Liver (tissue), 10 donors: ENCODE measurements at places on chromosomes 4 and X.

GRCh38 chr4:89727238-89727637 is 109.7 kb downstream of the SNCA start:
- H3K27ac ChIP-seq = no peak overlapping the region
- no peak overlapping the region for H3K4me3 ChIP-seq
- no peaks in the 10 kb centered on the region for H3K27me3 ChIP-seq
- H3K36me3 ChIP-seq = no peaks in the 10 kb centered on the region
- no peaks in the 10 kb centered on the region for H3K4me1 ChIP-seq

DNA sequence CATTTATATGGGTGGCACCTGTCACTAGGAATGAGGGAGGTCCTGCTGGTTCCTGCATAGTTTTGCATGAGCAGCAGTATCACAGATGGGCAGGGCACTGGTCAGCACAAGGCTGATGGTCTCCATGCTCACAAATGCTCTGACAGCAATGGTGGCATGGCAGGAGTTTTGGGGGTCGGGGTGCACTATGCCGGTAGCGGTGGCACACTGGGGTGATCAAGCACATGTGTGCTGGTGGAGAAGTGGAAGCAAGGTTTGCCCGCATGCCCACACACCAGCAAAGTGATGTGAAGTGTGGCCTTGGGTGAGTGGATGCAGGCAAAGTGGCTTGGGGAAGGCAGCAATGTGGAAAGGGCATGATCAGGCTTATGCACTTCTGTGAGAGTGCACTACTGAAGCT is 60.5 kb upstream of the MAGEE1 start:
- DNase-seq = no peak
- no peaks in the 10 kb centered on the region for H3K36me3 ChIP-seq
- no peak overlapping the region for H3K4me3 ChIP-seq
- H3K4me1 ChIP-seq = no peaks in the 10 kb centered on the region
- no peaks in the 10 kb centered on the region for H3K27me3 ChIP-seq
- no peak overlapping the region for H3K27ac ChIP-seq

- no peaks in the 10 kb centered on the region for H3K27me3 ChIP-seq
- H3K27ac ChIP-seq = no peak overlapping the region
- H3K36me3 ChIP-seq = no peaks in the 10 kb centered on the region
- no peaks in the 10 kb centered on the region for H3K4me1 ChIP-seq
- no peak for DNase-seq
Measured at GRCh38 chr4:105979506-105979905, 84.2 kb downstream of the NPNT start.

DNA sequence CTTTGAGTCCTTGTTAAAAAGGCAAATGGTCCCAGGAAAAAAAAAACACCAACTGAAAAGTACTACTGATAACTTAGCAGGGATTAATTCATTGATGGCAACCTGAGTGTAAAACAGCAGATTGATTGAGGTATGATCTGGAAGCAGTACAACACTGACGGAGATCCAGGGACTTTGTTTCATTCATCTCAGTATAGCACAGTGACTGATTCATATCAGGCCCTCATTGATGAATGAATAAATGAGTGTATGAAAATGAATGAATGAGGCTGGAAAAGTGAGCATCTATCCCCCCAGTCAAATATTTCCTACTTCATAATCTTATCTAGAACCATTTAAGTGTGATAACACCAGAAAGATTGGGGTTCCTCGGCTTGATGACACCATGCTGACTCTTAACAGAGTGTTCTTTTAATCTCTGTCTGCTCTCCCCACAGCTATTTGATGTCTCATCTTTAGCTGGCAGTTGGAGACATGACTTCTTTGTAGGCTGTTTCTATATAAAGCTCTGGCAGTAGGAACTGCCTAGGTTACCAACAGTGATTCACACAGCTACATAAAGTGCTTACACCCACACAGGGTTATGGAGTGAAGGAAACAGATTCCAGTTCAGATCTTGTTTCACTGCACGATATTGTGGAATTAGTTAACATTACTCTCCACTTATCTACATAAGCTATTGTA is 18.6 kb upstream of the RNF128 start:
- H3K27me3 ChIP-seq = no peaks in the 10 kb centered on the region
- no peak overlapping the region for H3K27ac ChIP-seq
- no peak for DNase-seq
- no peak overlapping the region for H3K4me3 ChIP-seq

DNA sequence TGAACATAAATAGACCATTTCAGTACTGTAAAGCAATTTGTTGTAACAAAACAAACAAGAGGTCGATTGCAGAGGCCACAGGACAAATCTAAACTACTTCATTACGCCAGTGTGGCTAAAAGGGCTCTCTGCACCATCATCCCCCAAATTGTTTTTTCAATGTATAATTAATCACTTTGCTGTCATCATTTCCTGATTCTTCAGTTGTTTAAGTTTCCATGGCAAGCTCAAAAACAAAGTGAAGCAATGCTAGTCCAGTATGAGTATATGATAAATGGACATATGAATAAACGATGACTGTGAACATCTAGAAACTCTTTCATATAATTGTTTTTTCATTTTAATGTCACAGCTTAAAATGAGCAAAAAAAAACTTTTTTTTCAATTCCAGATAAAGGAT is 235.4 kb upstream of the FGF13 start:
- H3K4me1 ChIP-seq = no peaks in the 10 kb centered on the region
- H3K27ac ChIP-seq = no peak overlapping the region
- H3K36me3 ChIP-seq = no peaks in the 10 kb centered on the region
- DNase-seq = no peak

DNA sequence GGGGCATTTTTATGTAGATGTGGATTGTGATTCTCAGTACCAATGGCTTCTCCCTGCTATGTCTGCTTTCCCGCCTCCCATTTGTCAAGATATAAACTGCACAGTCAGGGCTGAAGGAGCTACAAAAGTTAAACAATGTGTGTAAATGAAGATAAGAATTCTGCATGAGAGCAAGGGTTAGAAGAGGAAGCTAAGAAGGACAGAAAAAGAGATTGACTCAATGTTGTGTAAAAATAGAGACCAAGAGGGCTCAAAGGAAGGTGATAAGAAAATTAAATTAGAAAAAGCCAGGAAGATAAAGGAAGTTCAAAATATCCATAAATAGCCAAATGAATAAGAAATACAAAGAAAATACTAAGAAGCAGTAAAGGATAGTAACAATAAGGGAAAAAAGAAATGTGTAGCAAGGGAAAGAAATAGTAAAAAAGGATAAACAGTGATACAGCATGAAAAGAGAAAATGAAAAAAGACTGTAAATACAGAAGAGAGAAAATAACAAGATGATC is 82.5 kb downstream of the AMELX start:
- H3K36me3 ChIP-seq = no peaks in the 10 kb centered on the region
- no peak overlapping the region for H3K27ac ChIP-seq
- no peaks in the 10 kb centered on the region for H3K4me1 ChIP-seq
- DNase-seq = no peak
- no peak overlapping the region for H3K4me3 ChIP-seq

GRCh38 chrX:16836371-16836770 is 33.8 kb downstream of the RBBP7 start:
- H3K27ac ChIP-seq = no peak overlapping the region
- no peak overlapping the region for H3K4me3 ChIP-seq
- H3K27me3 ChIP-seq = no peaks in the 10 kb centered on the region
- H3K4me1 ChIP-seq = peaks cover 9% of the 10 kb centered on the region
- H3K36me3 ChIP-seq = peaks cover 18% of the 10 kb centered on the region

DNA sequence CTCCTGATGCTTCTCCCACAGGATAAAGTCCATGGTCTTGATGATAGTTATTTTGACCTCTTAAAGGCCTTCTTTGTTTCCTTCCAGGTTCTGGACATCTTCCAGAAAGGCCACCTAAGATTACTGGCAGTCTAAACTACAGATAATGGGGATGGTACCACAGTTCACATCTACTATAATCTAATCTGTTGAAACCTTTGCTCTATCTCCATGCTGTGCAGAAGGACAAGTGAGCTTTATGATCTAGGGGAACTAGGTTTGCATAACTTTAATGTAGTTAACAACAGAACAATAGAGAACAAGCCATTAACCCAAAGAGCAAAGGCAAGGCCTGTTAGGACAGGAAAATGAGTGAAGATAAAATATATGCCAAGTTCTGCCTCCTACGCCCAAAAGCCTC is 103.9 kb upstream of the KLHL13 start:
- no peak overlapping the region for H3K4me3 ChIP-seq
- peaks cover 2% of the 10 kb centered on the region for H3K4me1 ChIP-seq
- DNase-seq = no peak
- H3K36me3 ChIP-seq = no peaks in the 10 kb centered on the region
- no peaks in the 10 kb centered on the region for H3K27me3 ChIP-seq
- no peak overlapping the region for H3K27ac ChIP-seq

DNA sequence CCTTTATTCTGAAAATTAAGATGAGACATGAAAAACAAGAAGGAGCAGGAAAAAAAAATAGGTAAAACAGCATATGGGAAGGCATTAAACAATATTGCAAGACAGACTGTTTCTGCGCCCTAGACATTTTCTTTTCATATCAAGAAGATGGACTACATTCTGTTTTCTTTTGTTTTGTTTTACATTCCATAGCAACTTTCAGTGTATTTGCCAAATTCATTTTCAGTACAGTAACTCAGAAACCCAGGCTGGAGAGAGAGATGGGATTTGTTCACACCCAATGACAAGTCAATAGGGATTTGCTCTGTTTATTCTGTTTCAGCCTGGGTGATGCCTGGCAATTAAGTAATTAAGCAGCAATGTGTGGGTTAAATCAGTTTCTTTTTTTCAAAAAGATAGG is 892.8 kb upstream of the DIAPH2 start:
- H3K4me3 ChIP-seq = no peak overlapping the region
- DNase-seq = no peak
- no peaks in the 10 kb centered on the region for H3K4me1 ChIP-seq
- H3K27ac ChIP-seq = no peak overlapping the region
- no peaks in the 10 kb centered on the region for H3K36me3 ChIP-seq
- no peaks in the 10 kb centered on the region for H3K27me3 ChIP-seq

GRCh38 chr4:82614838-82615449 is 53.2 kb upstream of the TMEM150C start:
- no peaks in the 10 kb centered on the region for H3K4me1 ChIP-seq
- H3K36me3 ChIP-seq = no peaks in the 10 kb centered on the region
- no peak for DNase-seq
- H3K27ac ChIP-seq = no peak overlapping the region

DNA sequence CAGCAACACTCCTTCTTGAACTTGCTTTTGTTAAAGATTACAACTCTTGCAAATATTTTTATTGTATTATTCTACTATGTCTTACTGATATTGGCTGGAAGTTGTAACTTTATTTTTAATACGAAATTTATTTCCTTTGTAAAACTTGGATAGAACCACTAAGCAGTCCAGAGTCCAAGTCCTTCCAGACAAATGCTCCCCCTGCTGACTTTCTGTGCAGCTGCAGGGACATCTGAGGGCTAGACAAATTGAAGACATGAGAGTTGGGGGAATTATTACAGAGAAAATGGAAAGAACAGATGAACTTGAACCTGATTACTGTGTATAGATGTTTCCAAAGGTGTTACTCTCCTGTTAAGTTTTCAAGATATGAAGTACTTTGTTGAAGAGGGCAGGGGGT is 238.8 kb downstream of the GRIA3 start:
- no peak for DNase-seq
- H3K27ac ChIP-seq = no peak overlapping the region
- no peaks in the 10 kb centered on the region for H3K4me1 ChIP-seq

DNA sequence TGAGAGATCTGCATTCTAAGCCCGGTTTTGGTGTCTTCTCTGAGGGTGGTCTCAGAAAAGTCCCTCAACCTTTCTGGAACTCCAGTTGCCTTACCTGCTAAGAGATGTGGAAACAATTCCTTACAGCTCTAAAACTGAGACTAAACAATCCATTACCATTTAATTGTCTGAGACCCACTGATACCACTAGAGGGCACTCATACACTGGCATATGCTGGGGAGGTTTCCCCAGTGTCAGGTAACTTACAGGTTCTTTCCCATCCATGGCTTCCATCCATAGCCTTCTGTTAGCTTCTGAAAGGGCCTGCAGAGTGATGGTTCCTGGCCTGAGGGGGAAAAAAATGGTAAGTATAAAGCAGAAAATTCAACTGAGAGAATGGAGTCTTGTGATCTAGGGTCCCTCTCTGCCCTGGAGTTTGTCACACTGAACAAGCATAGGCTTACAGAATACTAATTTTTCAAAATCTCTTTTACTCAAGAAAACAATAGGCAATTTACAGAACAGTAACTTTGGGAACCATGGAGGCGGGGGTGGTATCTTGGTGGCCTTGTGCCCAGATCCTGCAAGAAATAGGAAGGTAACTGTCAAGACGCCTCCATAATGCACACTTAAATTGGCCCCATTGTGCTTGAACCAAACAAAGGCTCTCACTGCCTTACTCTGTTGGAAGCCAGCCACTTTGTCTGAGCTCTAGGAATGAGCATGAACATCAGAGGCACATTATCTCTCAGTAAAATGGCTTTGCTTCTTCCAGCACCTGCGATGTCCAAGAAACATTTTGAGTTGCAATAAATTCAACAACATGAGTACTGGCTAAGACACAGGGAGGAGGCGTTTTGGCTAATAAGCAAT is 236.1 kb downstream of the OPHN1 start:
- no peaks in the 10 kb centered on the region for H3K4me1 ChIP-seq
- H3K4me3 ChIP-seq = no peak overlapping the region
- no peaks in the 10 kb centered on the region for H3K36me3 ChIP-seq
- peak; percentile 31 for DNase-seq
- no peaks in the 10 kb centered on the region for H3K27me3 ChIP-seq

- no peak for DNase-seq
- no peaks in the 10 kb centered on the region for H3K27me3 ChIP-seq
- no peaks in the 10 kb centered on the region for H3K4me1 ChIP-seq
Measured at GRCh38 chr4:110787707-110788106, 164.8 kb upstream of the PITX2 start.

GRCh38 chr4:81881855-81882621 is 410.3 kb upstream of the RASGEF1B start:
- no peaks in the 10 kb centered on the region for H3K4me1 ChIP-seq
- H3K36me3 ChIP-seq = no peaks in the 10 kb centered on the region
- no peak overlapping the region for H3K27ac ChIP-seq
- H3K4me3 ChIP-seq = no peak overlapping the region

- H3K27ac ChIP-seq = no peak overlapping the region
- no peaks in the 10 kb centered on the region for H3K27me3 ChIP-seq
- no peak for DNase-seq
- H3K4me3 ChIP-seq = no peak overlapping the region
- no peaks in the 10 kb centered on the region for H3K36me3 ChIP-seq
Measured at GRCh38 chr4:145982791-145983190, 44.2 kb upstream of the ZNF827 start.

GRCh38 chr4:63906660-63907183 is 502.5 kb downstream of the TECRL start:
- H3K36me3 ChIP-seq = no peaks in the 10 kb centered on the region
- DNase-seq = no peak
- H3K27ac ChIP-seq = no peak overlapping the region
- H3K27me3 ChIP-seq = no peaks in the 10 kb centered on the region
- no peak overlapping the region for H3K4me3 ChIP-seq
